Stimulated activated CD8-positive, alpha-beta memory T cell treated with anti-CD3 and anti-CD28 coated beads, Interleukin-15, amount 100 ng/mL, for 48 hours (primary cell): ENCODE measurements at places on chromosomes 4 and X.

DNA sequence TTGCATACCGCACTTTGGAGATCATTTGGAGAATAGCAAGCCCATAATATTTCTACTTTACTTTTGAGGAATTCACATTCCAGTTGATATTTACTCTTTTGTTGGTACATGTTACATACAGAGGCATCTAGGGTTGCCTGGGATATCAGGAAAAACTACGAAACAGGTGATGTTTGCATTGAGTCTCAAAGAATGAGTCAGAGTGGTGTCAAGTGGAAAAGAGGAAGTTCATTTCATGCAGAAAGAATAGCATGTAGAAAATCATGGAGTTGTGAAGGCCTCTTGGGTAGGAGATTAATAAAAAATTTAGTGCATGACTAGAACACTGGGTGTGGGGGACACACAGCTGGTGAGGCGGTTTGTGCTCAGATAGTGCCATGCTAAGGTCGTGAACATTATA, 33.5 kb upstream of the ELOVL6 start:
- no peak for DNase-seq

DNA sequence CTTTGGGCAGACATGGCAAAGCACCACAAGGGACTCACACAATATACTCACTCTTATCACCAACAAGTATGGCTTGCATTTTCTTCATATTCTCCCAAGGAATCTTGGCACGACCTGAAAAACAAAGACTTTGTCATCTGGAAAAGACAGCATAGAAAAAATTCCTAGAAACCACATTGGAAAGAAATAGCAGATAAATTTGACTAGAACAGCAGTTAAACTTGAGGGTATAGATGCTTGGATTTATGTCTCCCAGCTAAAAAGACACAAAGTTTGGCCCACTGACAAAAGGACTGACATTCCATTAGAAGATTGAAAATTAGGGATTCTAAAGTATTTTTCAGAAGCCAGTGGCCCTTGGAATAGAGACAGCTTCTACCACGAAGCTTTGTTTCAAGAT, 6.9 kb upstream of the VEGFC start:
- DNase-seq: no peak

DNA sequence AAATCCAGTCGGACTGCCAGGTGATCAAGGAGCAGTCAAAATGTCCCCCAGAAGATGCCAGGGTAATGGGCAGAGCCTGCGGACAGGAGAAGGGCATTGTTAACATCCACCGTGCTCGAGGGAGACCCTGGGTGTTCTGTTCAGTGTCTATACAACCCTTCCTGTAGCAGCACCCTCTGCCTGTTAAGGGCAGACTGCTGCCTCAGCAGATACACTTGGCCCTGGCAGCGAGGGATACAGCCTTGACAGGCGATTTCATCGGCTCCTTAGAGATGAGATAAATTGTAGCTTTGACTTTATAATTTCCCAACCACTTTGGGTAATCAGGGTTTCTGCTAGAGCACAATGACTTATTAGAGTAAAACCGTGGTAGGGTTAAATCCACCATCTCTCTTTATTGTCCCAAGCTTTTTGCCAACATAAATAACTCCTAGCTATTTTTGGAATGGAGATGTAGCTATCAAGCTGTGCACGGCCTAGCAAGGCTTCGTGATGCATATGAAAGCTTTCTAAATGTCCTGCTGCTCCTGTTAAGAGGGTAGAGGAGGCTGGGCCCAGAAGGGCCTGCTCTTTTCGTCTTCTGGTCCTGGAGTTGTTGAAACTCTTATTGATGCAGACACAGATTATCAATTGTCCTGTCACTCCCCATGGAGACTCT, 195.9 kb downstream of the CPEB2 start:
- no peak for DNase-seq

DNA sequence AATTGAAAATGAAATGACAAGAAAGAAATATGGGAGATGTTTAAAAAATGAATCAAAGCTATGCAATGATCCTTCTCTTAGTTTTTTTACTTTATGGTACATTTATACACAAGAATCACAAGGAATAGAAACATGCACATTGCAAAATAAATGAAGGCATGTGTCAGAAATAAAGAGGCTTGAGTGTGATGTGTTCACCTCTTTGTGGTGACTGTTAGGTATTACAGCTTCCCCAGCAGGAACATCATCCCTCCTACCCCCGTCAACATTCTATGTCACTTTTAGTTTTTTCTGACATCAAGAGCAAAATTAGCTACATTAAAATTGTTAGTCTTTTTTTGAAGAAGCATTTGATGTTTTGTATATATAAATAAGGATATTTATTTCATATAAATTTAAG, 214.8 kb downstream of the SLC4A4 start:
- no peak for DNase-seq

DNA sequence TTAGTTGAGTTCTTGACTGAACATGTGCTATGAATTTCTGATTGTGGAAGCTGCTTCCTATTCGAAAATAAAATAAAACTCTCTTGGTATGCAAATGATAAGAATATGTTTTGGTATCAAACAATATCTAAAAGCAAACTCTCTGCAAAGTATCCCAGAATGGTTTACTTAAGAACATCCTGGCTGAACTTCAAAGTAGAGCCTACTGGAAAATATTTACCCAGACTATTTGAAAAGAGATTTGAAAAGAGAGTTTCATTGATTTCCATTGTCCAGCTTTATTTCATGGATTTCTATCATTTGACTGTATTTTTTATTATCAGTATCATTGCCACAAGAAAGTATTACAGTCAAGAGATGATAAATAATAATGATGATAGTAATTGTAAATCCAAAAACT, 171.1 kb upstream of the SLC7A11 start:
- DNase-seq: no peak

- no peak for DNase-seq
Observed at GRCh38 chrX:40104630-40104984, 6.8 kb upstream of the BCOR start.

DNA sequence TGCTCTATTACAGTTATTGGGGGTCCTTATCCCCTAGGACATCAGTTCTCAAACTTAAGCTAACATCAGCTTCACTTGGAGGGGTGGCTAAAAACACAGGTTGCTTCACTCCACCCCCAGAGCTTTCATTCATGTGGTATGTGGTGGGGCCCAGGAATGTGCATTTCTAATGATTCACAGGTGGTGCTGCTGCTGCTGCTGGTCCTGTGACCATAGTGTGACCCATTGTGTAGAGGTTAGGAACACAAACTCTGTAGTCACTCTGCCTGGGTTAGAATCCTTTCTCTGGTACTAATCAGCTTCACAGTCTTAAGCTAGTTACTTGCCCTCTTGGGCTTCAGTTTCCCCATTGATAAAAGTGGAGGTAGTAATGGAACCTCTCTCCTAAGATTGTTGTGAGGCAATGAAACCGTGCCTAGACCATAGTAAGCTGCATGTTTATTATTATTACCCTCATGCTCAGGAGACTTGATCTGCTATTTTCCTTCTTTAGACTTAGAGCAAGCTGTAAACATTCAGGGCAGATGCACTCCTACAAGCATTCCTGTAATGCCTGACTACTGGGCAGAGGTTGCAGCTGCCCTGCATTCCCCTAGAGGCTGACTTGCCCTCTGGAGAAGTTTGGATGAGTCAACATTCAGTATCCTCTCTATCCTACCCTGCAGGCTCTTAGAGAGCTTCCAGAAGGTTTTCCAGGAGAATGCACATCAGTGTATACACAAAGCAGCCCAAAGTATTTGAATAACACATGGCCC, 94.1 kb upstream of the ACSL4 start:
- no peak for DNase-seq

GRCh38 chr4:33626221-33626620, 2618.1 kb downstream of the ARAP2 start:
- no peak for DNase-seq

DNA sequence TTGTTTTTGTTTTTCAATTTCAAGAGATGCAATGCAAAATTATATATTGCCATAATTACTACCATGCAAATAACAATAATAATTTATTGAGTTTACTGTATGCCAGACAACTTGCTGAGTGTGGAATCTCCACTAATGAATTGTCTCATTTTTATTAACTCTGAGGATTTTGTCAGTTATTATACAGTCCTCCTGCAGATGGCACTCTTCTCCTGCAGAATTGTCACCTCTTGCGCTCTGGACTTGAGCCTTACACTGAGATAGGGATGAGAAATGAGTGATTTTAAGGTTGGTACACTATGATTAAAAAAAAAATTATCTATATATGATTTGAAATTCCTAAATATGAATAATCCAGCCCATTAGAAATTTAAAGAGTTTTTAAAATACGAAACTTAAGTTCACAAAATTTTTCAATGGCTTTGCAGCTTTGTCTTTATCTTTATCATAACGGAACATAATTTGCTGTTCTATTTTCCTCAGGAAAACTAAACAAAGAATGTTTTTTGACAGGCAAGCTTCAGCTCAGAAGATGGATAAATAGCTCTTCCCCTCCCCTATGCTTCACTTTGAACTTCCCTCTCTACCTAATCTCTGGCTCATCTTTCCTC, 12.7 kb upstream of the PAQR3 start:
- no peak for DNase-seq

GRCh38 chrX:13179100-13179499, 134.7 kb upstream of the FAM9C start:
- no peak for DNase-seq

DNA sequence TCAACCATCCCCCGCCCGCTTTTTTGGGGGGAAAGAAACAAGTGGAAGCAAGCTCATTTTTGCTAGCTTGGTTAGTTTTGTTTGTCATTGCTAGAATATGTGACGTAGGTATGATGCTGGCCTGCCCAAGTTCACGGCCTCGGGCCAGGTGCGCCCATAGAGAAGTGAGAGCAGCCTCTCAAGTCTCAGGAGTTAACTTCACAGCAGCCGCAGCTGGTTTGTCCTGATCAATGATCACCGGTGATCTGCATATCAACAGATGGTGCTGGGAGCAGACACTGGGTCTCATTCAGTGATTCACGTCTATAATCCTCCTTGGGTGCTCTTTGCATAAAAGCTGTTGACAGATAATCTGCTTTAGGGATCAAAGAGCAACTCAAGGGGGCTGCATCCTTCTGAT, 50.1 kb downstream of the ENPP6 start:
- DNase-seq: no peak

- no peak for DNase-seq
Observed at GRCh38 chr4:1933700-1934099, 62.5 kb downstream of the NSD2 start.

GRCh38 chr4:58515226-58515625, 1405.0 kb upstream of the IGFBP7 start:
- DNase-seq: no peak

GRCh38 chrX:118239913-118240698, 105.8 kb upstream of the WDR44 start:
- DNase-seq: no peak

GRCh38 chr4:147954850-147955249, 223.0 kb downstream of the ARHGAP10 start:
- DNase-seq: no peak

DNA sequence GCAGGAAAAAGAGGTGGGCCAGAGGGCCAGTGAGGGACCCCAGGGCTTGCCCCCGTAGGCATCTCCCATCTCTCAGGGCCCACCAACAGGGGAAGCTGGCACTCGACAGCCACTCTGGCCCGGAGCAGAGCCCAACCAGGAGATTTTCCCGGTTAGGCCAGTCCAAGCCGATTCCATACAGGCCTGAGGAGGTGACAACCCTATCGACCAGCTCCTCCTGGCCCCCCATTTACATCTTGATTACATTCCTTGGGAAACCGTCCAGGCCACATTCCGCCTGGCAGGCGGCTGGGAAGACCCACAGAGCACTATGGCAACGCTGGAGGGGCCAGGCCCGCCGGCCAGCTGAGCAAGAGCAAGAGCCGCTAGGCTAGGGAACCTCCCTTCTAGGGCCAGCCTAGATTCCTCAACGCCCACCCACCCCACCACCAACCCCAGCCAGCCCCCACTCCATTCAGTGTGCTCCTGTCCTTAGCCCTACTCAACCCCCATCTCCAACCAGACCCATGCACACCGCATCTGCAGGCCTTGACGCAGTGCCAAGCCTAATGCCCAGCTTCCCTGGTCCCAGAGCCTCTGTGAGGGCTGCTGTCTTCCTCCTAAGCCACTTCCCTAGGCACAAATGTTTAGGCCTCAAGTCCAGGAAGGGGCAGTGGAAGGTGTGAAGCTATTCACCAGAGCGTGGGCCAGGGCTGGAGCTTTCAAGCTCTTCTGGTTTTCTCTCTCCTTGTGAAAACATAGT, 161.2 kb downstream of the EFNB1 start:
- DNase-seq: no peak

DNA sequence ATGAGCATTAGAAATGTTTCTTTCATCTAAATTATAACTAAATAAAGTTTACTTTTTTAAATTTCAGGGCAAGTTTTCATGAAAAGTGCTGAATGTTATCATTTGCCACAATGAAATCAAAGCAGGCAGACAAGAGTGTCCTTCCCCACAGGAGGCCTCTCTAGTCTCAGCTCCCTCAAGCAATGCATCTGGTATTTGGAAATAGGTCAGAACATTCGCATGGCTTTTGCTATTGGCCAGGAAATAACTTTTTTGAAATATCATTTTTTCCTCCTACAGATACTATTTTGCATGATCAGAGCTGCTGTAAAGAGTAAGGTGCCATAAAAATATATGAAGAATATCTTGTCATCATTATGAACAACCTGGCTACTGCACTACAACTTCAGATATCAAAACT, 41.1 kb downstream of the MAD2L1 start:
- no peak for DNase-seq

GRCh38 chrX:9627922-9628321, 137.7 kb downstream of the GPR143 start:
- DNase-seq: no peak

- no peak for DNase-seq
Observed at GRCh38 chrX:154381271-154381670, 2.2 kb downstream of the EMD start.

DNA sequence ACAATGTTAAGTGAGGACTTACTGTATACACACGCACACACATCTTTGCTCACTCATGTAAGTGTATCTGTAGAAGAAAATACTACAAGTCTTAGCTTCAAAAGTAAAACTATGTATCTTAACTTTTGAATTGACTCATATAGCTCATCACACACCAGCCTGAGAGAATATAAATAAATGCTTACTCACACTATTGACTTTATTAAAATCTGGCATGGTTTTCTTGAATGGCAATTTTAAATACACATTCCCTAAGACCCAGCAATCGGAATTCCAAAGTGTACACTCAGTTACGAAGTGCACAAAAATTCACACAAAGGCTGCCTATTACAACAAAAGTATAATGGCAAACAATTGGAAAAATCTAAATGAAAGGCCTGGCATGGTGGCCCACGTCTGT, 2.0 kb downstream of the ERCC6L start:
- DNase-seq: no peak
